ENCODE measurements at places on chromosomes 4 and X.

- no peak for DNase-seq
Observed at GRCh38 chr4:148311526-148311925, 130.7 kb downstream of the NR3C2 start.

GRCh38 chrX:54529552-54530356 lies at the start of gene GNL3L:
TSS of gene GNL3L (plus strand) at chrX:54530219. CDS start at chrX:54532567, 2,348 bp downstream.
- DNase-seq, result peak; percentile 66

DNA sequence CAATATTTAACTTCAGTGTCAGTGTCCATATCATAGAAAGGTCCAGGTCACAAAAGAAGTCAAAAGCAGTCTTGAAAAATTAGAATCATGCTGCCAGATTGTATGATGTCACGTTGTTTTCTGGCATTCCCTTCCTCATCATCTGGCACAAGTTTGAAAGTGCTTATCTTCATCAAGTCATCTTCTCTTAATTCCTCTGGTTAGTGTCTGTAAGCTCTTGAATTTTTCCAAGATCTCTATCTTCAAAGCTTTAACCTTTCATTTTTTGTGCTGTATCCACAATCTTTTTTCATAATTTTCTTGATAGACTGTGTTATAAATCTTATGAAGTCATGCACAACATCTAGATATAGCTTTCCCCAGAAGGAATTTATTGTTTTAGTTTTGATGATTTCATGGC lies 682.7 kb upstream of the AADAT start:
- no peak for DNase-seq

DNA sequence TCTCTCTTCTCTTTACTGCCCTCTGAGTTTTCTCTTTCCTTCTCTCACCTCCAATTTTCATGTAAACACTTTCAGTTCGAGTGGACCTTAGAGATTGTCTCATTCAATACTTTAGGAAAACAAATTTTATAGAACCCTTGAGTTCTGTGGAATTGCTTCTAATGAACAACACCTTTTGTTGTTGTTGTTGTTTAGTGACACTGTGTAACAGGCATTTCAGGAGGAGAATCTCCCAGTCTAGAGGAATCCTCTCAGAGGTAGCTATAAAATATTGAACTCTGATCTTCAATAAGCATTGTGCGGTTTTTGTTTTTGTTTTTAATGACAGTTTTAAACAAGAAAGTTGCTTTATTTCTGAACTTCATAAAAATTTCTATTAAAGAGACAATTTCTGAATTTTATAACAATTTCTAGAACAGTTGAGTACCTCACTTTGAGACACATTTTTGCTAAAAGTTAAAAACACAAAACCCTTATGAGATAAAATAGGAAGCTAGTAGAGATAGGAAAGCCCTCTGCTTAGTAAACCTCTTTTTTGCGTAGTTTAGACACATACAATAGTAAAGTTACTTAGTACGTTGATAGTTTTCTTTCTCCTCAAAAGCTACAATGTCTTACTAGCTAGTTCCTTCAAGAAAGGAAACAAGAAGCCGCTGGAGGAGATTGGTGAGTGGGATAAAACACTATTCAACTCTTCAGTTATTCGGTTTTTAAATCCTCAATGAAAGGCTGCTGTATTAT lies 38.8 kb downstream of the CLCN3 start:
- DNase-seq, result no peak

All from stimulated activated CD8-positive, alpha-beta memory T cell treated with anti-CD3 and anti-CD28 coated beads, Interleukin-15, amount 100 ng/mL, for 4 hours (primary cell).